COLO829 (cell line): ENCODE measurements at places on chromosomes 13 and 19.

GRCh38 chr13:111262715-111263114, 57.7 kb upstream of the TEX29 start:
- no peak for DNase-seq

GRCh38 chr13:84994582-84994981, 804.6 kb downstream of the SLITRK6 start:
- peak; percentile 51 for DNase-seq

- no peak for DNase-seq
Observed at GRCh38 chr13:50069261-50069660, 54.0 kb downstream of the KCNRG start.

DNA sequence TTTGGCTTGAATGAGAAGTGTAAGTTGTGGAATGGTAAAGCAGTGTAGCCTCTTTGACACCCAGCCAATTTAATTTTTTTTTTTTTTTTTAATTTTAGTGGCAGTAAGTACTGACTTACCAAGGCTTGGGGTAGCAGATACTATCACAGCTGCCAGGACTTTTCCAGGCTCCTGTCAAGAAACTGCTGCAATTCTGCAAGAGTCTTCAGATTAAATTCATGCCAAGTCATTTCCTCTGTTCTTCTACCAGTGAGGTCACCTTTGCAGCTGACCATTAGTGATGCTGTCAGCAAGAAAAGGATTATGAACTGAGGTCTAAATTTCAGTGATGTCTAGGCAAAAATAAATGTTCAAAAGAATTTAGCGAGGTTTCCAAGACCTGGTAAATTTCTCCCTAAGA, 91.2 kb downstream of the GGACT start:
- DNase-seq, result no peak

DNA sequence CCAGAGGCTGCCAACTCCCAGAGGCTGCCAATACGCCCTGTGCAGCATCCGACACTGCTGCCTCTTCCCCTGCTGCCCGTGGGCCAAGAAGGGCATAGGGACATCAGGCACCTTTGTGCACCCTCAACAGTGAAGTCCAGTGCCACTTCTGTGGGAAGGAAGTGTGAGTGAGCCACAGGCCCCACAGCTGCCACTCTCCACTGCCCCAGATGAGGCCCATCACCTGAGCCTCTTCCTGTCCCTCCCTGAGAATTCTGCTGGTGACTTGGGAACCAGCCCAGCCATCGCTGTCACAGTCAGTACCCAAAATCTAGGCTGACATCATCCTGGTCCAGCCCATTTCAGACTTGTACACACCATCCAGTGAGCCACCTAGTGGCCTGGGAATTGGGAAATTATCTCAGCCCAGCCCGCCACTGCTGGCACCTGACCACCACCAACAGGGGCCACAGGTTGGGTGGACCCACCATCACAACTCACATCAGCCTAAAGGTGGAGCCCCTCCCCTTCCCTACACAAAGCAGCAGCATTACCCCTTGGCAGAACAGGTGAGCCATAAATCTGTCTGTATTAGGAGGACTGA, 733.9 kb upstream of the KLHL1 start:
- no peak for DNase-seq

DNA sequence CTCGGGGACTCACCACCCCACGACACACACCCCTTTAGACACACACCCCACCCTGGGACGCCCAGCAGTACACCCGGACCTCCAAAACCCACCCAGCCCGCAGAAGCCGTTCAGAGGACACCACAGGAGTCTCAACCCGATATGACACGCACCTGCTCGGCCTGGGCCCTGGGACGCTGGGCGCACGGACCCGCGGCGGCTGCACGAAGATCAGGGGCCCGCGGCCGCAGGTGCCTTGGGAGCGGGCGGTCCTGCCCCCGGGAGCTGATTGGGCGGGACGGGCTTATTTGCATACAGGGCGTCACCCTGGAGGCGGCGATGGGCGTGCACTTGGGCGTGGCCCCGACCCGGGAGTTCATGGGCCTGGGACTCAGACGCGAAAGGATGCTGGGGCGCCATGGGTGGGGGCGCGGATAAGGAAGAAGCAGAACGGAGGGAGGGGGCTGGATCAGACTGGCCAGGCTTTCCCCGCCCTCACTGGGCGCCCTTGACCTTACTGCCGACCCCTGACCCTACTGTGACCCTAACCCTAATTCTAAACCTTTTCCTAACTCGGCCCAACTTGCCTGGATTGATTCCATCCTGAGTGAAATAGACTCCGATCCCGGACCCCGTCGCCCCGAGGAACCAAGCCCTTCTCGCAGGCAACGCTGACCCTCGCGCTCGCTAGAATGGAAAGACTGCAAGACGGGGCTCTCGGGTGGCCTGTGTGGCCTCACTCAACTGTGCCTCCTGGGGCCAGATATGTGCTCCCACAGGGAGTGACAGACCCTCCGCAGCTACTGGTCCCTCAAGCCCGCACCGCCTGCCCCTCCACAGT, at the start of gene MEF2B:
TSS of gene MEF2B (minus strand) at position 211 of the 820 bp plus-strand sequence. CDS start 19,528 bp downstream, outside the sequence.
- peak; percentile 93 for DNase-seq

DNA sequence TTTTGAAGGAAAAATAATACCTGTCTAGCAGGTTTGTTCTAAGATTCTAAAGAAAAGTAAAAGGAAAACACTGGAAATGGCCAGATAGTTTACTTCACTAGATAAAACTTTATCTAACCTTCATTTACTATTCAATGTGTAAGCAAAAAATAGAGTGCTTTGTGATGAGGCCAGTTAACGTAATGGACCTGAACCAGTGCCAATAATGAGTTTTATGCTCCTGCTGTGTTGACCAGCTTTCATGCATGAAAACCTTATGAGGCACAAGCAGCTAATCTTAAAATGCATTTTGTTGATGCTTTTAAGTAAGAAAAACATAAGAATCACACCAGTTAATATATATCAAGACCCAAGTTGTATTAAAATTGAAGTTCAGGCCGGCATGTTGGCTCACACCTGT, 617.2 kb upstream of the GPC6 start:
- no peak for DNase-seq

DNA sequence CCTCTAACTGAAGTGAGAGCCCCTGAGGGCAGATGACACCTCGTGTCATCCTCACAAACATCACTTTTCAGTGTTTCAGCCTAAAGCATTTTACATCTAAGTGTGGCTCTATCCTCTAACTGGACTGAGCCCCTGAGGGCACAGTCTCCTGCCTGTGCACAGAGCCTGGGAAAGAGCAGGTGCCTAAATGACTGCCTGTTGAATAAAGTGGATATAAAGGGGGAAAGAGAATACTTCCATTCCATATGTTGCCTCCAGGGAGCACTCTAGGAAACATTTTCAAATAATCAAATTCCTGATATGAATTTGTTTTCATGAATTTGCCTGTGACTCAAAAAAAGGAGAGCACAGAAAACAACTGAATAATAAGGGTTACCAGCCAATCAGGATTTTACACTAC, 32.2 kb downstream of the CNMD start:
- DNase-seq, result peak; percentile 25

DNA sequence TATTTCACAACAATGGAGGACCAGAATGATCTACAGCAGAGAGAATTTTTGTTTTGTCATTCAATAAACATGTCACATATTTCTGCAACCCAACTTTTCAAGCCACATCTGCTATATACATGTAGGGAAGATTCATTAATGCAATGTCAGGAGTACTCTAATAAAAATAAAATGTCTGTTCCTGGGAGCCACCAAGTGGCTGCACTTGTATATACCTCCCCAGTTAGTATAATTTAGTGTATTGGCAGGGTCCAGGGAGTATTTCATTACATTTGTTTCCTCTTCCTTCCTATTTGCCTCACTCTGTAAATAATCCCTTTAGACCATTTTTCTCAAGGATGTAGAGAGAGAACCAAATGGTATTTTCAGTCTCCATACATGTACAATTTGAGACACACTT, 1169.0 kb downstream of the DIAPH3 start:
- no peak for DNase-seq

DNA sequence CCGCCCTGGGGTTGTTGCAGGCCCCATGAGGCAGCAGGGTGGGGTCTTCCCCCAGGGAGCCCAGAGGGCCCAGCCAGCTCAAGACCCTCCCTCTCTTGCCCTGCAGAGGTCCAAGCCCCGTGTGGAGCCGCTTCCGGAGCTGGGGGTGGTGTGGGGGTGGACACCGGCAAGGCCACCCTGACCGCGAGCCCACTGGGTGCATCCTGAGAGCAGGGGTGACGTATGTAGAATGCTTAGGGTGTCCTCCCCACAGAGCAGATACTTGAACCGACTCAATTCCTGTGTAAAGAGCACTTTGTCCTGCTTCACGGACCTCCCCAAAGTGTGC, 14.8 kb downstream of the UBXN6 start:
- DNase-seq, result no peak
